Left renal cortex interstitium (tissue), 4 donors: ENCODE measurements at places on chromosomes 6 and 20. TPM values are rescaled to one million over a fixed set of nuclear protein-coding genes. Genes with fewer than 3 reads are reported as not detected.

- DNase-seq: no peak
Measured at GRCh38 chr6:48249071-48249470, 138.1 kb upstream of the PTCHD4 start.

The PPIL6 gene
- 18.5 TPM for polyA plus RNA-seq

DNA sequence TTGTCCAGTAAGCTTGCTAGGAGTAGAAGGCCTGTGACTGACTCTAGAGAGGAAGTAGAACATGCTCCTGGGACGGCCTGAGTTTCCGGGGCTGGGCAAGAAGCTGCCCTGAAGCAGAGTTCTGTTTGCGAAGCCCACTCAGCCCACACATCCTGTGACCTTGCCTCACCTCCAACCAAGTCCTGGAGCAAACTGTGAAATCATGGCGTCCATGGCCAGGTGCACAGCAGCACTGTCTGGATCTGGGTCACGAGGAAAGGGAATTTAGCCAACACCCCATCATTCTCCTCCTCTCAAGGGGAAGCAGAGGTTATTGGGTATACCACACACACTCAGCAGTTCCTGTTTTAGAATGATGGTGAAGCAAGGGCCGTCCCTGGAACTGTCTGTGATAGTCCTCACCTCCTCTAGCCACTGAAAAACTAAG lies 87.5 kb downstream of the CRYBG1 start:
- no peak for DNase-seq

The SIRPB1 gene
- 1.7 TPM for polyA plus RNA-seq

GRCh38 chr20:8335059-8335458 lies 203.0 kb downstream of the PLCB1 start:
- no peak for DNase-seq

The FAM209A gene
- polyA plus RNA-seq: not detected
